Brain microvascular endothelial cell (primary cell): ENCODE measurements at places on chromosomes 7 and 10.

- DNase-seq: no peak
Measured at GRCh38 chr10:104345941-104346340, 7.7 kb upstream of the ITPRIP start.

GRCh38 chr10:100448951-100449350, 13.9 kb upstream of the WNT8B start:
- DNase-seq: no peak

GRCh38 chr10:14474656-14475055, 143.9 kb upstream of the FRMD4A start:
- no peak for DNase-seq

- DNase-seq: no peak
Measured at GRCh38 chr7:30647589-30648364, 34.5 kb downstream of the CRHR2 start.

GRCh38 chr10:55630491-55631056, 730.5 kb downstream of the ZWINT start:
- DNase-seq: no peak

DNA sequence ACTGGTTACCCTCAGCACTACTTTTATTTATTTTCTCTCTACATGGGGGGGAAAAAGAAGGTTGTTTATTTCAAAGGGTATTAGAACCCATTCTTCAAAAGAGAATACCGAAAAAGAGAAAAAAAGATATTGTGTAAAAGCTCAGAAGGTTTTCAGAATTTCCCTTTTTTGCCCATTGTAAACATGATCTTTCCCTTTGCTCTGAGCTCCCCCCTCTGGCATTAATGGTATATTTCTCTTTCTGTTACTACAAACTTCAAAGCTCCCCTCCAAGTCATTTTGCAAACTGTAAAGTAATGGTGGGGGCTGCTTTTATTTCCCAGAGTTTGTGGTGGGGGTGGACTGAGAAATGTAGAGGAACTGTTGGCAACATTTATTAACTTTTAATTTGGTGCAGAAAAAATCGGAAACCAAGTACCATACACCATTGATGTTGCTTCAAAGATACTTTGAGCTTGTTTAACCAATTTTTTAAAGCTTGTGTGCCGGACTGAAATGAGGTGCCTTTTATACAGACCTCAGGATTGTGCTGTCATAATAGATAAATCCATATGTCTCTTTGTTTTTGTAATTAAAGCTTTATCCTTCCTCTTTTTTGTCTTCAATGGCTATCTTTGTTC, 181.5 kb downstream of the EXOC4 start:
- no peak for DNase-seq

DNA sequence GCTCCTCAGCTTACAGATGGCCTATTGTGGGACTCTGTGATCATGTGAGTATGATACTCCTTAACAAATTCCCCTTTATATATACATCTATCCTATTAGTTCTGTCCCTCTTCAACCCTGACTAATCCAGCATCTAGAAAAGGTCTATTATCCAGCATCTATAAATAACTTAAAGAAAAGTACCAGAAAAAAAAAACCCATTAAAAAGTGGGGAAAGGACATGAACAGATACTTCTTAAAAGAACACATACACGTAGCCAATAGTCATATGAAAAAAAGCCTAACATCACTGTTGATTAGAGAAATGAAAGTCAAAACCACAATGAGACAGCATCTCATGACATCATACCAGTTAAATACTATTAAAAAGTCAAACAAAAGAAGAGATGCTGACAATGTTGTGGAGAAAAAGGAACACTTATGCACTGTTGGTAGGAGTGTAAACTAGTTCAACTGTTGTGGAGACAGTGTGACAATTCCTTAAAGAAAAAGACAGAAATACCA, 549.5 kb upstream of the GRM3 start:
- no peak for DNase-seq

GRCh38 chr7:98613601-98614425, 3.3 kb upstream of the NPTX2 start:
- peak; percentile 12 for DNase-seq

- peak; percentile 45 for DNase-seq
Measured at GRCh38 chr10:73889014-73889413, 14.7 kb upstream of the CAMK2G start.

DNA sequence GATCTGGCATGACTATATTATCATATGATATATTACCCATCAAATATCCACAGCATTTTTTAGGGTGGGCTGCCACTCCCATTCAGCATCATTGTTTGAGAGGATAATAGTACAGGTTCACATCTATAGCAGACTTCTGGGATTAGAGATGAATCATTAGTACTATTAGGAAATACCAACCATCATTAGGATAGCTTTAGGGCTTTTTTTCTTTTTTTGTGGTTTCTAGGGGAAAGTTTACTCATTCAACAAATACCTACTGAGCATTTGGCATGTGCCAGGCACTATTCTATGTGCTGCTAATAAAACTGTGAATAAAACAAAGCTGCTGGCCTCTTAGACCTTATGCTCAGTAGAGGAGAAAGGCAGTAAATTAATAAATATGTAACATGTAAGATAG, 40.6 kb downstream of the NHLRC2 start:
- DNase-seq: no peak

GRCh38 chr7:96663457-96663856, 46.2 kb downstream of the SEM1 start:
- no peak for DNase-seq

GRCh38 chr10:127907411-127908105, 655 bp downstream of the PTPRE start:
- DNase-seq: no peak

GRCh38 chr7:40760293-40760964, 625.6 kb downstream of the SUGCT start:
- no peak for DNase-seq

DNA sequence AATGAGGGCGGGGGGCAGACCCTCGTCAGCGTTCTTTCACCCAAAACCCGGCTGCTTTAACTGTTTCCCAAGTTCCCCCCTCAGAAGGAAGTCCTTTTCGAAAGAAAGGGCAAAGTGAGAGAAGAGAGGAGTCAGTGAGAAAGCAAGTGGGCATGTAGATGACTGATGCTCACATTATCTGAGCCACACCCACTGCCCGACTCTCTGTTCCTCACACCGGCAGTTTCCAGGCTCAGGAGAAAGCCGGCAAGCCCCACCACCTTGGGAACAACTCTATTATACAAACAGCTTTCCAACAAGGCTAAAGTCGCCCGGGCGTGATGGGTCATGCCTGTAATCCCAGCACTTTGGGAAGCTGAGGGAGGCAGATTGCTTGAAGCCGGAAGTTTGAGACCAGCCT, 23.1 kb downstream of the RCC1L start:
- no peak for DNase-seq

- DNase-seq: no peak
Measured at GRCh38 chr10:100104300-100104699, 22.6 kb upstream of the CPN1 start.

- no peak for DNase-seq
Measured at GRCh38 chr7:25967278-25968204, 184.5 kb upstream of the NFE2L3 start.

DNA sequence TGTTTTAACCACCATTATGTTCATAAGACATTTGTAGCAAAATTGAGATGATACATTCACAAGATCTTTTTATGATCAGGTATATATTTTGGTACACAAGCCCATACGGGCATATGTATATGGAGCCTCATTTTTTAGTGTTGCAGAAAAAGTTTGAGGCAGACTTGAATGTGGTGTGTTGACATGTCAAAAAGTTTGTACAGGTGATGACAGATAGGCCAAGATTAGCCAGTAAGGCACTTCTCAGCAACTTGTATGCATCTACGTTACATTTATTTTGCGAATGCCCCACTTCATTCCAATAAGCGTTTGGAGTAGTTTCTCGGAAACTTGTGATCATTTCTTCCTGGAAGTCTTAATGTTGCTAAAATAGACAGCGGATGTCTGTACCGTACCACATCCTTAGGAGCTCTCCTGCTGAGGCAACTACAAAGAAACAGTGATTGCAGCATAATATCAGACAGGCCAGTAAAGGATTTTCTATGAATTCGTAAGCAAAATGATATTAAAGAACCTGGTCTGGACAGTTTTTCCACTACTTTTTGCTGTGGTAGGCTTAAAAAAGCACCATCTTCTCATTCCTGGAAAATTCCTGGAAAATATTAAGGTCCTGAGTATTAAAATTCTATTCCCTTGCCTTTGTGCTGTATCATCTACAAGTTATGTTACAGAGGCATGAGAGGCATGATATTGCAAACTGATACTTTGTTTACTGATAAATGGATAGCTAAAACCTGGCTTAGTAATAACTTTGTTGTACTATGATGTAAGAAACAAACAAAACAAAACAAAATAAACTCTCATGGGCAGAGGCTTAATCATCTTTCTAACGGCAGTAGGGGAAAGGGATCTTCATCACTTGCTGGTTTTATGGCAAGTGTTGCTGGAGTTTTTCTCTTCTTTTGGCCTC, 153.6 kb downstream of the HDAC9 start:
- DNase-seq: no peak

- no peak for DNase-seq
Measured at GRCh38 chr10:66102756-66103155, 823.1 kb upstream of the LRRTM3 start.

- no peak for DNase-seq
Measured at GRCh38 chr7:66443946-66444345, 184.7 kb upstream of the KCTD7 start.
